ENCODE measurements at places on chromosomes 5 and 9. TPM values are rescaled to one million over a fixed set of nuclear protein-coding genes. Genes with fewer than 3 reads are reported as not detected.

The TMEM161B gene
- total RNA-seq = 16.9 TPM

The NME5 gene
- 8.4 TPM for total RNA-seq

The TCF7 gene
- 18.0 TPM for total RNA-seq

The CARTPT gene
- not detected for total RNA-seq

The ARL14EPL gene
- not detected for total RNA-seq

The PCDHGA2 gene
- 0.32 TPM for total RNA-seq

The GFI1B gene
- not detected for total RNA-seq

The ZMAT2 gene
- 53.0 TPM for total RNA-seq

The TMEFF1 gene
- total RNA-seq = 43.1 TPM

The BRINP1 gene
- 0.86 TPM for total RNA-seq

The CTXN3 gene
- not detected for total RNA-seq

The C9orf50 gene
- 0.27 TPM for total RNA-seq

The CTNND2 gene
- 39.4 TPM for total RNA-seq

- no peak for DNase-seq
- no peak overlapping the region for H3K4me3 ChIP-seq
- no peaks in the 10 kb centered on the region for H3K36me3 ChIP-seq
- no peaks in the 10 kb centered on the region for H3K4me1 ChIP-seq
- H3K27ac ChIP-seq = no peak overlapping the region
- H3K27me3 ChIP-seq = peaks cover 3% of the 10 kb centered on the region
Measured at GRCh38 chr5:15132816-15133405, 261.3 kb upstream of the ANKH start.

DNA sequence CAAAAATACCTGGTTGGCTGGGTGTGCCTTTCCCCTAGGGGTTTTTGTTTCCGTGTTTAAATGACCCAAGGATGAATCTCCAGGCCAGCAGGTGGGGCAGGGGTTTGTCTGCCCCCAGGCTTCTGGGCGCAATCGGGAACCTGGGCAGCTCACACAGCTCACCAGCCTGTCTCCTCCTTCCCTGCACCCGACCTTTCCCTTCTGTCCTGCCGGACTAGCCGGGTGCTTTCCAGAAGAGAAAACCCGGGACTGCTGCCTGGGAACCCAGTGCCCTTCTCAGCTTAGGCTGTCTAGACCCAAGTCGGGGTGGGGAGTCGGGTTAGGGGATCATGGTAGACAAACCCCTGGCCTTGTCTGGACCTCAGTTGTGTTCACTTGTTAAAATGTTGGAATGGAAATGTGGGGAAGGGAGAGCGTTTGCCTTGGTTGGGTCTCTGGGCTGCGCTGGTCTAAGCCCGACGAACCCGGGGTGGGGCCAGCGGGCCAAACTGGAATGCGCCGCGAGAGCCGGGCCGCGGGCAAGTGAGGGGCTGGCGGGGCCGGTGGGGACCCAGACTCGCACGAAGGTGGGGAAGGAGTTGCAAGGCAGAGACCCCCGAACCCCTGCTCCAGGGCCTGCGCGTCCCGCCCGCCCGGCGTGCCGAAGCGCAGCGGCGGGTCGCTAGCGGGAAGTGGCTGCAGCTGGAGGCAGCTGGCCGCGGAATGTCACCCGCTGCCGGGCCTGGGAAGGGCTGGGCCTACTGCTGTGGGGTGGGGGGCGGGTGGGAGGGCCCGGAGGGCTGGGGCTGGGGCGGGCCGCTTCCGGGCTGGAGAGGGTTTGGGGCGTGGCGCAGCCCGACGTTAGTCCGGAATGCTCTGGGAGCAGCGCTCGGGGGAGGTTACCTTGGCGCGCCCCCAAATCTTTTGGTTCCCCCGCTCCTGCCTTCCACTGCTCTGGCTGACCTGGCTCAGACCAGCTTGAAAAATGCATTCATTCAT lies 84.6 kb downstream of the DAB2IP start:
- H3K36me3 ChIP-seq = no peaks in the 10 kb centered on the region
- peaks cover 60% of the 10 kb centered on the region for H3K4me1 ChIP-seq
- peaks cover 24% of the 10 kb centered on the region for H3K27me3 ChIP-seq
- peak overlapping the region; percentile 77 for H3K4me3 ChIP-seq

GRCh38 chr5:85604378-85604777 lies 1013.4 kb upstream of the COX7C start:
- no peak for DNase-seq
- H3K27ac ChIP-seq = no peak overlapping the region
- no peak overlapping the region for H3K4me3 ChIP-seq
- H3K27me3 ChIP-seq = no peaks in the 10 kb centered on the region

DNA sequence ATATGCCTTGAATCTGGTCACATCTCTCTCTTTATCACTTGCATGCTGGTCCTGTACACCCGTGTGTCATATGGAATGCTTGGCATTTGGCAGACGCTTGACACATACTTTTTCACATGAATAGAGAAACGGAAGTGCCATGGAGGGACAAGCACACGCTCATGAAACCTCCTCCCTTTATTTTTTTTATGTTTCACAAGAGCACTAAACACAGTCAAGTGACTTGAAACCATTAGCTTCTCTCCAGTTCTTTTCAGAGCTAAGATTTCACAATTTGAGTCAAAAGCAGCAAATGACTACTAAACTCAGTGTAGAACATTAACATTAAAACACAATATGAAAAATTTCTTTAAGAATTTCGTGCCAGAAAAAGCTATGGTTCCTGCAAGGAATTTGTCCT lies 151.1 kb downstream of the DOCK2 start:
- no peaks in the 10 kb centered on the region for H3K4me1 ChIP-seq
- DNase-seq = no peak
- peaks cover 4% of the 10 kb centered on the region for H3K27me3 ChIP-seq
- no peak overlapping the region for H3K4me3 ChIP-seq
- no peaks in the 10 kb centered on the region for H3K36me3 ChIP-seq
- no peak overlapping the region for H3K27ac ChIP-seq

- H3K27me3 ChIP-seq = no peaks in the 10 kb centered on the region
- no peak overlapping the region for H3K4me3 ChIP-seq
- H3K4me1 ChIP-seq = peaks cover 43% of the 10 kb centered on the region
- peak overlapping the region; percentile 44 for H3K27ac ChIP-seq
Measured at GRCh38 chr9:129285979-129286772, 108.1 kb upstream of the IER5L start.

GRCh38 chr5:29697785-29698414 lies 1495.6 kb upstream of the CDH6 start:
- no peak for DNase-seq
- H3K27me3 ChIP-seq = no peaks in the 10 kb centered on the region
- no peaks in the 10 kb centered on the region for H3K4me1 ChIP-seq
- H3K27ac ChIP-seq = no peak overlapping the region

- peak overlapping the region; percentile 50 for H3K27ac ChIP-seq
- H3K36me3 ChIP-seq = peaks cover 7% of the 10 kb centered on the region
- H3K4me1 ChIP-seq = peaks cover 38% of the 10 kb centered on the region
- H3K4me3 ChIP-seq = no peak overlapping the region
- H3K27me3 ChIP-seq = no peaks in the 10 kb centered on the region
- no peak for DNase-seq
Measured at GRCh38 chr5:178434851-178435250, 155.3 kb downstream of the COL23A1 start.

- peaks cover 9% of the 10 kb centered on the region for H3K4me1 ChIP-seq
- peak; percentile 58 for DNase-seq
- no peak overlapping the region for H3K27ac ChIP-seq
- no peak overlapping the region for H3K4me3 ChIP-seq
Measured at GRCh38 chr9:18208166-18209059, 265.5 kb upstream of the ADAMTSL1 start.

DNA sequence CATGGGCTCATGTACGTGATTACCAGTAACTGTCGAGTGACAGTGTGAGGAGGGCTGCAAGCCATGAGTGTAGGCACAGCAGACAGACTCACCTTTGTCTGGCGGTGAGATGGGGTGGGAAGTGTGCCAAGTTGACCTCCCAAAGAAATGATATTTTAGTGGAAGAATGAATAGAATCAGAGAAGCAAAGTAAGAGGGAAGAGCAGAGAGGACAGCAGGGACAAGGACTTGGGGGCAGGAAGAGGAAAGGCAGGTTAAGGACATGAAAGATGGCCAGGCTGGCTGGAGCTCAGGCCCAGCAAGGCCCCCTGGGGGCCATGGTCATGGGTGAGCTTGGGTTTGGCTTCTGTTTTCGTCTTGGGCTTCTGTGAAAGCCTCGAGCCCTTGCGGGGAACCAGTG lies 20.2 kb downstream of the TGFBI start:
- H3K27me3 ChIP-seq = no peaks in the 10 kb centered on the region
- H3K27ac ChIP-seq = no peak overlapping the region
- peaks cover 6% of the 10 kb centered on the region for H3K4me1 ChIP-seq
- H3K4me3 ChIP-seq = no peak overlapping the region
- DNase-seq = no peak

DNA sequence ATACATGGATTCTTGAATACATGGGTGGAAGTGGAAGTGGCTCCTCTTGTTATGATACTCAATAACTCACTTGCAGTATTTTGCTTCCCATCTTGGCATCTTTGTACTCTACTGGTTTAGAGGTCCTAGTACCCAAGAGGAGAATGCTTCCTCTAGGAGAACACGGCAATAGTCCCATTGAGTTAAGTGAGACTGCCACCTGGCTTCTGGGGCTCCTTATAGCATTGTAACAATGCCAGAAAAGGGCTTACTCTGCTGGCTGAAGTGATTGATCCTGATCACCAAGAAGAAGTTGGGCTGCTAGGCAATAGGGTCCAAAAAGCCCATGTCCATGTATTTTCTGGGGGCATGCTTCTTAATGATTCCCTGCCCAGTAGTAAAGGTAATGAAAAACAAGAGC lies 627.6 kb upstream of the SGCD start:
- H3K4me3 ChIP-seq = no peak overlapping the region
- H3K27me3 ChIP-seq = peaks cover 4% of the 10 kb centered on the region
- no peaks in the 10 kb centered on the region for H3K4me1 ChIP-seq
- no peak overlapping the region for H3K27ac ChIP-seq
- no peaks in the 10 kb centered on the region for H3K36me3 ChIP-seq

GRCh38 chr9:5825895-5826622 lies 6.9 kb downstream of the ERMP1 start:
- no peaks in the 10 kb centered on the region for H3K36me3 ChIP-seq
- no peaks in the 10 kb centered on the region for H3K4me1 ChIP-seq
- no peak overlapping the region for H3K4me3 ChIP-seq

DNA sequence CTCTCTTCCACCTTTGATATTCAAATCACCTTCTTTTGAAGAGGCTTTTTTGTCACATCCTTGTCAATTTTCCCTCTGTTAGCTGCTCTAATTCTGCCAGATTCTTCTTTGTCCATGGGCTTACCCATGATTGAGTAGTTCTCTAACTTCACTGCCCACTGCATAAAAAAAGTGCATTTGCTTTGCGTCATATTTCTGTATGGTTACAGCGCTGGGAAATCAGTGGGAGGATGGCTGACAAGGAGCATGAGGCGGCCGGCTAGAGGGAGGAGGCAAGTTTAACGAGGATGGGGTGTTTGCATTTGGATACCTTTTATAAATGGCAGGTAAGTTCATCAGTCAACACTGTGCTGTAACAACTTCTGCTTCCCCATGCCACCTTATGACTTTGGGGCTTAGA lies 116.5 kb upstream of the LHFPL2 start:
- no peaks in the 10 kb centered on the region for H3K4me1 ChIP-seq
- no peaks in the 10 kb centered on the region for H3K36me3 ChIP-seq
- no peak overlapping the region for H3K4me3 ChIP-seq
- no peaks in the 10 kb centered on the region for H3K27me3 ChIP-seq

DNA sequence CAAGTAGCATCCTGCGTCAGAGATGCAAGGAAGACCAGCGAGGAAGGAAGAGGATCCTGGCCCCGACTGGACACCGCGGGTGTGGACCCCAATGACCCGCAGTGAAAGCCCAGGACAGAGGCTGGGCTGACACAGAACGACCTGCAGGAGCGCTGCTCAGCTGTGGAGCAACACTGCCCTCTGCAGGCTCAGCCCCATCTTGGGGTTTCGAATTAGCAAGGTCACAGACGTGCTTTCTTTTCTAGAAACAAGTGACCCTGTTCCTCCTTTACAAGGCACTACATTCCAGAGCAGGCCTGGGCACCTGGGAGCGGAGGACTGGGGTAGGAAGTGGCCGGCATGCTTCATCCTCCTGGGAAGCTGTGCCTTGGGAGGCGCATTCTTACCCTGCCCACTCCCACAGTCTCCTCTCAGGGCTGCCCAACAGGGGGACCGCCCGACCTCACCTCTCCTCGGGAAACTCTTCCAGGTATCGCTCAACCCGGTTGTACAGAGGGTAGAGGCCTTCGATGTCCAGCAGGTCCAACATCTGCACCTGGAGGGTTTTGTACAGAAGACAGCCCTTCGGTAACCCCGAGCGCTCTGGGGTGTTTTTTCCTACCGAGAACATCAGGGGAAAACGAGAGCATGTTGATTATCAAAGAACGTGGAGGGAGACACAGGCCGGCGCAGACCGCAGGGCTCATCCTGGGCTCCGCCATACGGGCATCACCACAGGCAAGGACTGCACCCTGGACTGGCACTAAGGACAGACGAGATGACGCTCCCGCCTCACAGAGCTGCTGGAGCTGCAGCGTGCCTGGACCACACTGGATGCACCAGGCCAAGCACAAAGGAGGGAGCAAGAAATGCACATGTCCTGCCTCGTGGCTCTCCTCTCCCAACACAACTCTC lies 35.0 kb downstream of the IPPK start:
- H3K4me3 ChIP-seq = no peak overlapping the region
- peaks cover 16% of the 10 kb centered on the region for H3K36me3 ChIP-seq
- H3K4me1 ChIP-seq = peaks cover 3% of the 10 kb centered on the region
- H3K27ac ChIP-seq = no peak overlapping the region
- no peaks in the 10 kb centered on the region for H3K27me3 ChIP-seq

GRCh38 chr9:135116371-135116770 lies 28.9 kb downstream of the OLFM1 start:
- H3K4me3 ChIP-seq = no peak overlapping the region
- H3K27me3 ChIP-seq = no peaks in the 10 kb centered on the region
- DNase-seq = no peak

GRCh38 chr5:126119887-126120442 lies 303.2 kb upstream of the GRAMD2B start:
- H3K4me3 ChIP-seq = no peak overlapping the region
- no peaks in the 10 kb centered on the region for H3K36me3 ChIP-seq
- no peak overlapping the region for H3K27ac ChIP-seq
- H3K27me3 ChIP-seq = no peaks in the 10 kb centered on the region
- H3K4me1 ChIP-seq = peaks cover 18% of the 10 kb centered on the region
- no peak for DNase-seq

DNA sequence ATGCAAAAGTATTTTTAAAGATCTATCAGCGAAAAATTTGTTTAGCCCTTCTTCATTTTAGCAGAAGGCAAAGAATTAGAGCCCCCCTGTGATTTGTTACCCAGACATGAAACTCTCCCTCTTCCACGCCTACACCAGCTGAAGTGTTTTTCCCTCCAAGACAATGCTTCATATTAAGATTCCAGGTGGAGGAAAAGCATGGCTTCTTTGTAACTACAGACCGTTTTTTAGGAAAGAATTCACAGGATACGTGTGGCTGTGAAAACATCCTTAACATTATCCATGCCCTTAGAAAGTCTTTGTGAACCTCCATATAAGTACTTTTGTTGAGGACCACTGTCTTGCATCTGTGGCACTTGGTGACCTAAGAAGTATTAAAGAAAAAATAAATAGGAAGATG lies 121.8 kb upstream of the MTAP start:
- no peaks in the 10 kb centered on the region for H3K36me3 ChIP-seq
- no peak for DNase-seq
- H3K27me3 ChIP-seq = no peaks in the 10 kb centered on the region
- H3K27ac ChIP-seq = no peak overlapping the region
- no peak overlapping the region for H3K4me3 ChIP-seq

- no peak overlapping the region for H3K4me3 ChIP-seq
- H3K27me3 ChIP-seq = peaks cover 2% of the 10 kb centered on the region
- DNase-seq = no peak
Measured at GRCh38 chr5:63803165-63803564, 159.1 kb downstream of the HTR1A start.

Measured in neural crest cell (in vitro differentiated cells).